M059J (cell line): ENCODE measurements at places on chromosomes 2 and 18. TPM values are rescaled to one million over a fixed set of nuclear protein-coding genes. Genes with fewer than 3 reads are reported as not detected.

DNA sequence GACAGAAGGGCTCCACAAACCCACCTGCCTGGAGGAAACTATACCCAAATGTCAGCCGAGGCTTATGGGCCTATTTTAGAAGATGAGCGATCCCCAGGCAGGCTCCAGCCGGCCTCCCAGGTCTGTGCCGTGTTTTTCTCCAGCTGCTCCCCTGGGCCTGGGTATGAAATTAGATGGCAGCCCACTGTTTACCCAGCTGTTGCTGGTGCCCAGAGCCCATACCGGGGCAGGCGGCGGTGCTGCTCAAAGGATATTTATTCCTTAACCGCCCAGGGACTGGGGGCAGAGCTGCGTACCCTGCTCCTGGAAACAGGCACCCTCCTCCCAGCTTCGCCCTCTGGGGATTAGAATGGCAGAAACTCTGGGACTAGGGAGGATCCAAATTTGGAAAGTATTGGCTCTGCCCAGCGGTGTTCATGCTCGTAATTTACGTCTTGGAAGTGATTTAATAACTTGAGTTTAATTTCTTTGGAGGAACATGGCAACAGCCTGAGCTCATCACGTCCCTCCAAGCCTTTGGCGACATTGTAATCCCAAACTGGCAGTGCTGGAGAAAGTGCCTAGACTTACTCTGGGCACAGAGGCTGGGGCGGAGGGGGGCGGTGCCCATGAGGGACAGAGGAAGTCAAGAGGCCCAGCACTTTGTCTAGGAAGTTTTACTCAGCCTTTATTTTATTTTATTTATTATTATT, 199.2 kb downstream of the KLHL29 start:
- DNase-seq, result no peak

GRCh38 chr2:24857746-24858145, 62.3 kb downstream of the ADCY3 start:
- DNase-seq, result no peak

GRCh38 chr18:8952174-8952573, 150.3 kb upstream of the NDUFV2 start:
- no peak for DNase-seq

GRCh38 chr2:75540994-75541393, 19.7 kb downstream of the EVA1A start:
- no peak for DNase-seq

DNA sequence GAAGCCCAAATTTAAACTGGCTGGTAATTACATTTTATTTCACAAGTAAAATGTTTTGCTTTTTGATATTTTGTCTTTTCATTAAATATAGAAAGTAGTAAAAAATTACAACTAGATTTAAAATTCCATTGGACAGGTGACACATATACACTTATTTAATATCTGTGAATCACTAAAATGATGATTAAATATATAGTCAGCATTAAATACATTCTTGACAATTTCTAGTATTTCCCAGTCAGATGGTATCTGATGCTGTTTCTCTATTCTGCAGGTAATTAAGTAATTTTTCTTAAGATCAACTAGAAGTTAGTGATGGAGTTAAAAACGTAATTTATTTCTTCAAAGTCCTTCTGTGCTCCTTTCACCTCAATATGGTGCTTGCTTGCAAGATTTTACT, 237.8 kb downstream of the LRRTM4 start:
- no peak for DNase-seq

- peak; percentile 32 for DNase-seq
These were observed 109.8 kb downstream of the ADCYAP1 start for GRCh38 chr18:1014509-1014908.

- no peak for DNase-seq
These were observed 184.1 kb upstream of the HS6ST1 start for GRCh38 chr2:128502638-128503246.

GRCh38 chr2:220394433-220394832, 767.0 kb downstream of the SLC4A3 start:
- peak; percentile 86 for DNase-seq

DNA sequence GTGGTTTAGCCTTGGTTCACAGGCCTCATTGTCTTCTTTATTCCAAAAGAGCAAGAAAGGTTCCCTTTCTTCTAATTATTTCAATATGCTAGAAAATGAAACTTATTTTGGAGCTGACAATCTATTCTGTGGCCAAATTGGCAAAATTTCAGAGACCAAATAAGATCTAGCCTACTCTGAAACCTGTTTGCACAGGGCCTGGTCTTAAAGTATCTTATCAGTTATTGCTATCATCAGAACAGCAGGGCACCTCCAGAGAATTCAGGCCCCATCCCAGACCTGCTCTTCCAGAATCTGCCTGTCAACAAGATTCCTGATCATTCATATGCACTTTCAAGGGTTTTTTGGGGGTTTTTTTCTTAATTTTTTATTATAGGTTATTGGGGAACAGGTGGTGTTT, 198.7 kb downstream of the ANAPC1 start:
- DNase-seq, result no peak

GRCh38 chr2:31089645-31090044, 48.6 kb downstream of the GALNT14 start:
- no peak for DNase-seq

- DNase-seq, result no peak
These were observed at the start of gene OXER1 for GRCh38 chr2:42764096-42764495. Gene OXER1, minus strand, starts transcription at chr2:42764135. Its CDS starts 73 bp downstream, at chr2:42764062.

- no peak for DNase-seq
These were observed 48.3 kb upstream of the ZFP36L2 start for GRCh38 chr2:43274721-43275120.

DNA sequence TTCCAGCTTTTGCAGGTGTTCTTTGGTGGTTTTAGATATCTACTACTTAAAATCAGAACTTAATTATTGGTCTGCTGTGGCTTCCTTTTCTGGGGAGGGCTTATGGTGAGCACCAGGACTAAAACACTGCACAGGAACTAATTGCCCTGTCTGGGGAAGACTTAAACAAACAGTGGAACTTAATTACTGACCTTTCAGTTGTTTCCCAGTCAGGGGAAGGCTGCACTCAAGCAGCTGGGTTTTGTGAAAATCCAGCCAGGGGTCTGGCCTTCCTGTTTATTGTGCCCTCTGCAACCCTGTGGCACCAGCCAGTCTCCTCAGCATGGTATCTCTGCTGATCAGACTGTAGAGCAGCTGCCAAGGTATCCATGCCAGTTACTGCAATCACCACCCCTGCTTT, 398.2 kb downstream of the ADCYAP1 start:
- no peak for DNase-seq

GRCh38 chr2:113361051-113361450, 76.4 kb upstream of the ZNG1B start:
- DNase-seq, result no peak

GRCh38 chr2:57728691-57729090, 317.9 kb upstream of the VRK2 start:
- DNase-seq, result no peak

DNA sequence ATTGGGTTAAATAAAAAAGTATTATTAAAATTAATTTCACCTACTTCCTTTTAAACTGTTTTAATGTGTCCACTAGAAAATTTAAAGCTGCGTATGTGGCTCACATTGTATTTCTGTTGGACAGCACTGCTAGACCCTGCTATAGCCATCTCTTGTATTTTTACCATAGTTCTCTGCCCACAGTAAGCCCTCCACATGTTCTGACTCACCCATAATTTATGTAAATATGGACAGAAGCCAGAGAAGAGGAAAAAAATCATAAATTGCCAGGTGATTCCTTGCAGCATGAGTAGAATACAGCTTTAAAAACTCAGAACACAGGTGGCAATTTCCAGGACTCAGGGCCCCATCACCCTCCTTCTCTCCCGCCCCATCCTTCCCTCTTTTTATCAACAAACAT, 142.4 kb upstream of the MEX3C start:
- DNase-seq, result peak; percentile 2

DNA sequence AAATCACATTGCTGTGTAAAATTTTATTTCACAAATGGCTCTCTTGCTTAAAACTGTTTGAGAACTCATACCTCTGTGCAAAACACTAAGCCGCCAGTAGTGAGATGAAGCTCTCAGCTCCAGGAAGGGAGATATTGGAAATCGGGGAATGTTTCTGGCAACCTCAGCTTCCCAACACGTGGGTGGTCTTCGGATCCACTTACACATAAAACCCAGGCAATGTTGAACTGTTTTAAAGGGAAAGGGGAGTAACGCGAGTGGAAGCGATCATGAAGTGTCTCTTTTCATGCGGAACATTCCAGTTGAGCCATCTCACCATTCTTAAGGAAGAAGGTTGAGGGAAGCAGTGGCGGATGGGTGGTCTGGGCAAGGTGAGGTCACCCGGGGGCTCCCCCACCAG, 136.8 kb downstream of the ASB1 start:
- no peak for DNase-seq

- no peak for DNase-seq
These were observed 16.5 kb downstream of the ABCG8 start for GRCh38 chr2:43855292-43855691.

DNA sequence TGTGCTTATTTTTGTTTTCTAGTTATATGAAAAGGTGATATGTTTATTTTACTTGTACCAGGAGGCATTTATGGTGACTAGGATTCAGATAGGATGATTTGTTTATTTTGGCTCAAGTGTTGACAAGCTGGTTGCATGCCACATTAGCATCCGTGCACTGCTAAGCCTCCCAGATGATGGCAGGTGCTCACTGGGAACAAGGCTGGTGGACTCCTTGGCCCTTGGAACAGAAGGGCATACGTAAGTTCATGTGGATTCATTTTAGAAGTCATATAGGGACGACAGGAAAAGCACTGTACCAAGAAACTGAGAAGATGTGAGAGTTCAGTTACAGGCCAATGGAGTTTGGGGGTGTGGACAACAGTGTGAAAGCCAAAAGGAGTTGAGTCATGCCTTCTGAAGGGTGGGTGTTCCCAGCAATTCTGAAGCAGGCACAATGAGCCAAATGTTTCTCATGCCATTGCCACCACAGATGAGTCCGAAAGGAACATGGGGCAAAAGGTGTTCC, 166.2 kb downstream of the PHLPP1 start:
- DNase-seq, result peak; percentile 97

- DNase-seq, result no peak
These were observed 60.2 kb upstream of the STON1 start for GRCh38 chr2:48469731-48470130.

Gene FEV
- total RNA-seq, result not detected in 2 replicates

Gene SPP2
- 0.27 TPM in 1 of 2 replicates, not detected in the other for total RNA-seq

Gene STPG4
- total RNA-seq, result 1.0 TPM in 1 of 2 replicates, not detected in the other

Gene FBLN7
- 3.0 and 3.9 TPM in 2 replicates for total RNA-seq

Gene TSGA10
- 0.71 and 4.8 TPM in 2 replicates for total RNA-seq

Gene REG3A
- not detected in 2 replicates for total RNA-seq

Gene G6PC2
- total RNA-seq, result not detected in 2 replicates

Gene PID1
- total RNA-seq, result 0.47 and 3.0 TPM in 2 replicates

Gene SH3BP4
- total RNA-seq, result 56.4 and 89.1 TPM in 2 replicates

Gene RAD51AP2
- total RNA-seq, result not detected in 2 replicates
